Aorta (tissue), 5 donors: ENCODE measurements at places on chromosomes 5 and 9. TPM values are rescaled to one million over a fixed set of nuclear protein-coding genes. Genes with fewer than 3 reads are reported as not detected.

- DNase-seq: no peak
Observed at GRCh38 chr9:18554244-18554643, 80.3 kb downstream of the ADAMTSL1 start.

DNA sequence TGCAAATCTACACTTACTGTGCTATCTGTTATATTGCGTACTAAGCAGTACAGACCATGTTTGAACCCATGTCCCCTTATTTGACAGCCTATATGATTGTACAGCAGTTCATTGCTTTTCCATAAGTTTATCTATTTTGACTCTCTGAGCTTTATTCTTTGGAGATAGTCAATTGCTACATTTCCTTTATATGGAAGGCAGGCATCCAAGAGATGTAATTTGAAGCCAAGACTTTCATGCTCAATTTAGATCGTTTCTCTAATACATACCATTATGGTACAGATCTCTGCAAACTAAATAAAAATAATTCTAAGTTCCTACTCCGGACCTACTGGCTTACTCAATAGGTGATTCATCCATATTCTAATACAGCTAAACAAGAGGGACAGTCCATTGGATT is 424.8 kb downstream of the TMEM38B start:
- DNase-seq: no peak

DNA sequence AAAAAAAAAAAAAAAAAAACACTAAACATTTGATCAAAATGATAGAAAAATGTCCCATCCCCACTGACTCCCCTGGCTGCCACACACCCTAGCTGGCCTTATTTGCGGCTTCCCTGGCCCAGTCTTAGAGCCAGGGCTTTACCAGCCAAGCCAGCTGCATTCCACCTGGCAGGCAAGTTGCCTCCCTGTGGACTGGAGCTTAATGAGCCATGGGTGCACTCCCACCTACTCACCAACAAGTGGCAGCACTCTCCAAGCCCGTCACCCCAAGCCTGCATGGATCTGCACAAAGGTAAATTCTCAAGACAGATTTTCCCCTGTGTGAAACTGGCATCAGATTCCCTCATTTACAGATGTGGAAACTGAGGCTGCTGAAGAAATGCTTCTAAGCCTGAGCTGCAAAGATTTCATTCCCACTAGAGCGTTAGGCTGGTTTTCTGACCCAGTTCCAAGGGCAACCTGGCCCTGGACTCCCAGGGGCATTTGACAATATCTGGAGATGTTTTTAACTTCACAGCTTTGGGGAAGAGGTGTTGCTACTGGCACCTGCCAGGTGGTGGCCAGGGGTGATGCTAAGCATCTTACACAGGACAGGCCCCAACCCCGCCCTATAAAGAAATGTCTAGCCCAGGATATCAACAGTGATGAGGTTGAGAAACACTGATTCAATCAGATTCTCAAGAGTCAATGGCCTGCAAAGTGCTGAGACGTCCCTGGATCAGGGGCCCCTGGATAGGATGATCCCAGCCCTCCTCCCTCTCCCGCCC is 21.9 kb upstream of the VDAC1 start:
- no peak for DNase-seq

DNA sequence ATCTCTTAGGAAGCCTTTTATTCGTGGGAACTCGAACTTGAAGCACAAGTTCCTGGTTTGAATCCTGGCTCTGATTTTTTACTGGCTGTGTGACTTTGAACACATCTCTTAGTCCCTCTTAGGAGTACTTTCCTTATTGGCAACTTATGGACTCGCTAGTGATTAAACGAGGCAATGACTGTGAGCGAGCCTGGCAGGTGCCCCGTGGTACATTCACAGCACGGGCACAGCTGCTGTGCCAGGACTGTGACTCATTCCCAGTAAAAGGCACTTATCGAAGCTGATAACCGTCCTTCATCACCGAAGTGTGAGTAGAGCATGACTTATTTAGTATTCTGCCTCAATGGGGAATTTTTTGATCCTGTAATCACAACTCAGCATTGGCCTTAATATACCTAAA is 22.7 kb downstream of the CFAP90 start:
- DNase-seq: no peak

DNA sequence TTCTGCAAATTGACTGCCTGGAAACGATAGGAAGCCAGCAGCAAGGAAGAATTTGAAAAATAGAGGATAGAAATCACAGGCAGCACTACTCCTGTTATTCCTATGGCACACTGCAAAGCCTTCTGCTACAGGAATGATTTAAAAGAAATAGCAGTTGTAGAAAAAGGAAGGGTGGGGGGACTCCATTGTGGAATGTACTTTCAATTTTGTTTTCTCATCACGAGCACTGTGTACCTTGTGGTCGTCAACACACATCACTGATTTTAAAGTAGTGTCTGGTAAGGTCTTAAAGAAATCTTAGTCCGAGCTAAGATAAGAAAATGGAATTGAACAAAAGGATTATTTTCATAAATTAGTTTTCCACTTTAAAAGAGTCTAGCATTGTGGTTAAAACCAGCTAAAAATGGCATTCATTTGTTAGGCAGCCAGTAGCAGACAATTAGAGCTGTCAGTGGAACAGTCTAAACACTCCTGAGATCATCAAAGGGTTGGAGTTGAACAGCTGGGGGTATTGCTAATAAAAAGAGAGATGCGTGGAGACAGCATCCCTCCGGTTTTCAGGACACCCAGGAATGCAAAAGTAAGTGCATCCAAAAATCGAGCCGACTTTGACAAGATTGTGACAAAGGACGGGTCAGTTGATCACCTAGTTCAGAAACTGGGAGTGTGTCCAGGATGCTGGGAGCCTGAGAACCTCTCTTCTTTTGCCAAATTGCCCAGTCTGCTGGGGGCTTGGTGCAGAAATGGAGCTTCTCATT is 97.8 kb upstream of the WWC1 start:
- no peak for DNase-seq

DNA sequence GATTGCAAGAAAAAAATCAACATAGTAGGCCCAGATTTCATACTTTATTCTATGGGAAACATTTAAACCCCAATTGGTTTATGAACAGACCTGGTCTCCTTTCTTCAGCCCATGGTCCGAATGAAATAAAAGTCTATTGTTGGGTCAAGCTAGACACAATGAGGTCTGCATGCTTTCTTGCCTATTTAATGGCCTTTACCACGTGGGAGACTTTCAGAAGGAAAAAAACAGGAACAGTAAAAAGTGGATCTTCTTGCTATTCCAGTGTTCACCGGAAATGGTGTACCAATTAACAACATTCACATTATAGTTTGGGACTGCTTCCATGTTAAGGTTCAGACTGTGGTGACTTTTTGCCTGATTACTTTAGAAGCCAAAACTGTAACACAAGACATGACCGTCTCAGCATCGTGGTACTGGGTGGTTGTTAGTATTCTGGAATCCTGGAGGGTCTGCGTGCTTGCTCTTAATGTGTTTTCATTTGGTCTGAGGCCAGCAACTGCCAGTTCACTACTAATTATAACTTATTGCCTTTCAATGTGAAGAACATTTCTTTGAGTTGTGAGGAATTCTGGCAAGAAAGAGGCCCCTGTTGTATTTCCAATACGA is 85.4 kb upstream of the PRRC1 start:
- no peak for DNase-seq

DNA sequence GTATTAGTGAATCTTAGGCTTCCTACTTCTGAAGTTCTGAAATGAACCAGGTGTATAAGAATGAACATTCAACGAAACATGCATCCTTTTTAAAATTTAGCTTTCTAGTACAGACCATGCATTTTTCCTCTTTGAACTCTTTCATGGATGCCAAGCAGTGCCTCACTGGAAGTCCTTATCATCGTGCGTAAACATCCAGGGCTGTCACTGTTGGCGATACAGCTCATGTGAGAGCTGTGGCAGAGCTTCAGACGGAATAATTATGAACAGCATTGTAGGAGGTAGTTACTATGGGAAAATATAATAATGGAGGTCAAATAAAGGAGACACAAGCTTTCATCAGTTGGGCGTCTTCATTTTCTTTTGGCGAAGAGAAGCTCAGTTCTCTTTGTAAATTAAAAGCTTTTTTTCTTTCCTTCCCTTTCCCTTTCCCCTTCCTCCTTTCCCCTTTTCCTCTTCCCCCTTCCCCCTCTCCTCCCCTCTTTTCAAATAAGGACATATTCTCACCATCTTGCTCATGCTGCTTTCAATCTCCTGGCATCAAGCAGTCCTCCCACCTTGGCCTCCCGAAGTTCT is 167.3 kb downstream of the KDM4C start:
- DNase-seq: no peak

GRCh38 chr9:17928228-17928627 is 349.4 kb downstream of the SH3GL2 start:
- no peak for DNase-seq

GRCh38 chr9:116058421-116058820 is 95.2 kb upstream of the PAPPA start:
- no peak for DNase-seq

GRCh38 chr9:15191378-15191777 is 115.6 kb downstream of the TTC39B start:
- no peak for DNase-seq

DNA sequence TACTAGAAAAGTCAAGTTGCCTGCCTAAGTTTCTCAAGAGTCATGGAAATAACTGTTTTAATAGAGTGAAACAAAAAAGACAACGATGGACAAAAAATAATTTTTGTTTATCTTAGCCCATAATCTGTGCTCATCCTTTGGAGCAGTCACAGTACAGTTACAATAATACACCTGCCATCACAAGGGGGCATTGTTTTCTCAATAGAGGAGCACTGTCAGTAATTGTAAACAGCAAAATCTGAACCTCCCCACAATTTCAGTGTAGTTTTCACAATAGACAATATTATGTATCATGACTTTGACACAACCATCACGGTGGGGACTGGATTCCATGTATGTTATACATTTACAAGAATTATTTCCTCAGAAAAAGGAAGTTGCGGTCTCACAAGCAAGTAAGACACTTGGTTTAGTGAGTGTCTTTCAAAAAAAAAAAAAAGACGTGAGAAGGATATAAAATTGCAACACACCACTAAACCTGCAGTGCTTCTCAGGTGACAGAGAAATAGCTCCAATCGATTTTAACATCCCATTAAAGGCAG is 586.3 kb downstream of the PTPRD start:
- no peak for DNase-seq

DNA sequence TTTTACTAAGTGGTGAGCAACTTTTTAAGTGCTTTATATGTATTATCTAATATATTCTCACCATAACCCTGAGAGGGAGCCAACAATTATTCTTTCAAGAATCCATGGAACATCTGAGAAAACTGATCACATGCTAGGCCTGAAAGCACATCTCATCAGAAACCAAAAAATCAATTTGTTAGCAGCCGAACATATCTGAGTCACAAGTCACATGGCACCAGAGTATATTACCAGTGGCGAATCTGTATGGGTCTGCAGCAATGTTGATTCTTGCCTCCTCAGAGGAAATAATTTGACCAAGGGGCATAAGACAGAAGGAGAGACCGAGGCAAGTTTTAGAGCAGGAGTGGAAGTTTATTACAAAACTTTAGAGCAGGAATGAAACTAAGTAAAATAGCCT is 25.3 kb upstream of the SIL1 start:
- DNase-seq: no peak

- DNase-seq: no peak
Observed at GRCh38 chr9:88017096-88017495, 42.8 kb upstream of the CDK20 start.

DNA sequence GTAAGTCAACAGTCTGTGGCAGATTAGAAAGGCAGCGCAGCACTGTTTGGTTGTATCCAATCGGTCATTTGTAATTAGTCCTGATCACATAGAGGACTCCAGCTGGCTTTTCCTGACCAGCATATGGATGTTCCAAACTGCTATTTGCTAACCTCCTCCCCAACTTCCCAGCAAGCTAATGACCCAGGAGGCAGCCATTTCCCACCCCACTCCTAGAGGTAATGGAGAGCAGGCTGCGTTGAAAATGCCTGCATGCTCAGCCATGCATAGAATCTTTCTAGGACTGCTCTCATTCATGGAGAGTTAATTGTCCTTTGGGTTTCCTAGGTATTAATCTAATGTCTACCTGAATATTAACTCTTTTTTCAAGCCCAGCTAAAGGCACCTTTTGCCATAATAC is 850.6 kb upstream of the WWC1 start:
- DNase-seq: no peak

DNA sequence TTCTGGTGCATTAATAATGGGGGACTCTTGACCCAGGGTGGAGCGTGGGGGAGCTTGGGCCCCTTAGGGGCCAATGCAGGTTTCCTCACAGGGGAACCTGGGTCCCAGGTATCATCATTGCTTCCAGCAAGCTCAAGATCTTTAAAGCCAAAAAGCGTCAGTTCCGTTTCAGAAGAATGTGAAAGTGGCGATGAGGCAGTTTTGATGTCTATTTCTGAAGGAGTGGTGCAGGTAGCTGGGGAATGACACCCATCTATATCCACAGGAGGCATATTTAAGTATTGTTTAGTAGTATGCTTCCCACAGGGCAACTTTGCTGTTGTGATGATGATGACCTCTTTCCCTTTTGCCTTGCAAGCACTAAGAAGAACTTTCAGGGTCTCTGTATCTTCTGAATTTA is 10.8 kb downstream of the ANKRD34B start:
- no peak for DNase-seq

DNA sequence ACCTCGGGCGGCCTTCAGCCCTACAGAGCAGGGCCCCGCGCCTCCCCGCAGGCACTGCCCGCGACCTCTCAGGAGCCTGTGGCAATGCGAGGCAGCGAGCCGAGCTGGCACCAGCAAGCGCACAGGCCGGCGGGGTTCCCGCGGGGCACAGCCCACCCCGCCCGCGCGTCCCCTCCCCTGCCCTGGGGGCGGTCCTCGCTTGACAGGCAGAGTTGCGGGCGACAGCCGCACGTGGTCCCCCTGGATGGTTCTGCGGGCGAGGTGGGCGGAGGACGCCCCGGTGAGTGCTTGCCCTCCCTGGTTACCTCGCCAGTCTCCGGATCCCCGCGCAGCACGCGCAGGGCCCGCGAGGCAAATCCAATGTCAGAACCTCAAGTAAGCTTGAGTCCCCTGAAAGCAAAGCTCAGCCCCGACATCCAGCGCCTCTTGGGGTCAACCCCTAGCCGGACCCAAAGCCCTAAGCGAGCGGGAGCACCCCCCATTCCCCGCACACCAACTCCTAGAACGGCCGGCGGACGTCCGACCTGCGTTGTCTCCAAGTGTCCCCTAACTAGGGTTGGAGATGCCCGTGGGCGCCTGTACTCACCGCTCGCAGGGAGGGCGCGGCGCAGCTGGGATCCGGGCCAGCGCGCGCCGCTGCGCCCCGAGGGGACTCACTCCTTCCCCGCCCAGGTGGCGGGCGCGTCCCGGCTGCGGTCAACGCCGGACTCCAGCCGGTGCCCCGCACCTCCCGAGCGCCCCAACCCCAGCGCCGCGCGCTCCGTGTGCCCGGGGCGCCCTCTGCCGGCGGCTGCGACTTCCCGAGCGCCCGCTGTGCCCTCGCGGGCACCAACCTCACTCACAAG is at the start of gene DRD1:
TSS of gene DRD1 (minus strand) at position 123 of the 845 bp plus-strand sequence. CDS start 1,083 bp downstream, outside the sequence.
- peak; percentile 56 for DNase-seq

Gene SPARC
- total RNA-seq: 2,608 TPM

Gene SEC61B
- 111 TPM for total RNA-seq

Gene AK1
- 92.4 TPM for total RNA-seq

Gene CDHR2
- total RNA-seq: not detected
